ENCODE measurements at places on chromosomes 1 and 21. TPM values are rescaled to one million over a fixed set of nuclear protein-coding genes. Genes with fewer than 3 reads are reported as not detected.

SEMA6C gene
- 0.84 TPM for total RNA-seq

RNF186 gene
- total RNA-seq, result not detected

DDR2 gene
- total RNA-seq, result 6.1 TPM

MANEAL gene
- 0.78 TPM for total RNA-seq

S100A7A gene
- not detected for total RNA-seq

LYPD8 gene
- total RNA-seq, result not detected

CHML gene
- total RNA-seq, result 8.0 TPM

EPHA8 gene
- total RNA-seq, result 0.04 TPM

HORMAD1 gene
- not detected for total RNA-seq

C1orf122 gene
- total RNA-seq, result 103 TPM

GPR137B gene
- 7.0 TPM for total RNA-seq

HAPLN2 gene
- total RNA-seq, result not detected
